Frontal cortex (tissue), 4 donors: ENCODE measurements at places on chromosomes 3 and 15. TPM values are rescaled to one million over a fixed set of nuclear protein-coding genes. Genes with fewer than 3 reads are reported as not detected.

TMC3 gene
- total RNA-seq = under 0.01 TPM

GRCh38 chr3:155556531-155556930 lies 188.3 kb downstream of the PLCH1 start:
- DNase-seq = no peak

MYL3 gene
- not detected for total RNA-seq

DNA sequence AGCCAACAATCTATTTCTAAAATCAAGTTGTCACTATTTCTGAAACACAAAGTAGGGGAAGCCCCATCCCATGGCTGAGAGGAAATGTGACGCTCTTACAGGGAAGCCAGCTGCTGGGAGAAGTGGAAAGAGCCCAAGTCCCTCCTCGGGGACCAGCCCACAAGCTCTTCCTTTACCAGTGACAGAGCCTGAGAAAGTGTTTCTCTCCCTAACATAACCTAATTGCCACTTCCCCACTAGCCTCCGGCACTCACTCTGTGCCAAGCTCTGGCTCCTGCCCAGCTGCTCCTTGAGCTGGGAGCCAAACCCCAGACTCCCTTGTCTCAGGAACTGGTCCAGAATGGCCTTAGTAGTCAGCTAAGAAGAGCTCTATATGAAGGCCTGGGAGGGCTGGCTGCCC lies 42.9 kb downstream of the TNFAIP8L3 start:
- DNase-seq = no peak

DNA sequence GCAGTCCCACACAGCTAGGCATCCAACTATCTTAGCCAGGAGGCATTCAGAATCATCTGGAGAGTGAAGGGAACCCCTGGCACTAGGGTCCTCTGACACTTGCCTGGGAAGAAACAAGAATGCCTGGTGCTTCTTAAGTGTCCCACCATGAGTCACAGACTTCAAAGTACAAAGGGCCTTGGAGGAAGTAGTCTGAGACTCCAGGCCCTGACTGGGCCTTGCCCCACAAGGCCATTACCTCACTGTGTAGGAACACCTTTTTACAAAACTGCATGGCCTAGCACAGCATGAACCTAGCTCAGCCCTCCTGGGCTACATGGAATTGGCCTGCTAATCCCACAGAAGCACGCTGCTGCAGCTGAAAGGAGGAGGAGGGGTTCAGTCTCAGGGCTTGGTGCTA lies 104.5 kb upstream of the SLCO2A1 start:
- DNase-seq = no peak

PGBD4 gene
- 4.5 TPM for total RNA-seq

GRCh38 chr3:60417576-60417975 lies 833.7 kb downstream of the FHIT start:
- no peak for DNase-seq

DNA sequence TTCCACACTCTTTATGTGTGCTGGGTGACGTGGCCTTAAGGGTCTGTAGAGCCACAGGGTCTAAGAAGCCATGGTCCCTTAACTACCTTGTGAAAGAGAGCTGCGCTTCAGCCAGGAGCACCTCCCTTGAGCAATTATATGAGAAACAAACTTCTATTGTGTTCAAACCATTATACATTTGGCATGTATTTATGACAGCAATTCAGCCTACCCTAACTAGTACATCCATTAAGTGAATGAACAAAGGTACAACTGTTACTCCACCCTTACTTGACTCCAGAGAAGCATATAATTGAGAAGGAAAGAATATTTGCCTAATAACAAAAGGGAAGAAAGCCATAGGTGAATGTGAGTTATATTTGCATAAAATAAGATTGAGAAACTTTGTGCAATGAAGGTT lies 69.8 kb upstream of the BOC start:
- no peak for DNase-seq

- DNase-seq = no peak
Observed at GRCh38 chr3:44963571-44964325, 12.2 kb downstream of the ZDHHC3 start.

DNA sequence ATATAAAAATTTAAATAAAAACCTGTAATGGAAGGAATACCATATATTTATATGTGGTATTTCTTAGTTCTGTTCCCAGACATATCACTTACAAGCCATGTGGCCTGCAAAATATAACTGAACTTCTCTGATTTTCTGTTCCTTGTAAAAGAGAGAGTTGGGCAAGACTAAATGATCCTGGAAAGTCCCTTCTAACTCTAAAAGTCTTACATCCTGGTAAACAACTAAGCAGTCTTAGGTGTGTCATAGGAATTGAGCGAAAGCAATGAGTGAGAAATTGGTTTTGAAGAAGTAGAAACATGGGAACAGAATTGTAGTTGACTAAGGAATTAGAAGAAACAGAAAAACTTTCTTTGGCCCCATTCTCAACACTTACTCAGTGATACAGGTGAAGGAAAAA lies 25.3 kb upstream of the IL20RB start:
- DNase-seq = no peak

GRCh38 chr3:164687902-164688301 lies 390.4 kb downstream of the SI start:
- DNase-seq = no peak

DNA sequence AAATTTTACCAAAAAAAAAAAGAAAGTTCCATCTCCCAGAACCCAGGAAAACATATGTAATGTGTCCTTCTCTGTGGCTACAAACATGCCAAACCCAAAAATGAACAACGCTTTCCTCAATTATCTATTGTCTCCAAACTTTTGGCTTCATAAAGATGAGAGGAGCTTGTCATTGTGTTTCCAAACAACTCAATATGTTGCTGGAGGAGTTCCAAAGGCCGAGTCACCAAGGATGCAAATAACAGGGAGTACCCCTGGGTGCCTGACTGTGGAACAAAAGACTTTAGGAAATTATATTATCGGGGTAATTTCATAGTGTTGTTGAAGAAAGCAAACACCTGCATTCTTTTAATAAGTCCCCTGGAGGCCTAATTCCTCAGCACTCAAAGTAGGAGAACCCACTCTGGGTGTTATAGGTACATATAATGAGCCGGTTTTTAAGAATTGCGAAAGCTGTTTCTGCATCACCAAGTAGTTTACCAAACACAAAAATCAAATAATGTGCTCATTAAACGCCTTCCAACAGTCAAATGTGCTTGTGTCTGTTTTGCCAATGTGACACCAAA lies 206.3 kb upstream of the PRICKLE2 start:
- no peak for DNase-seq

GNAT1 gene
- not detected for total RNA-seq

- no peak for DNase-seq
Observed at GRCh38 chr3:14186854-14187458, 8.3 kb downstream of the LSM3 start.

DUOX1 gene
- total RNA-seq = not detected

STAB1 gene
- total RNA-seq = 13.9 TPM

DNA sequence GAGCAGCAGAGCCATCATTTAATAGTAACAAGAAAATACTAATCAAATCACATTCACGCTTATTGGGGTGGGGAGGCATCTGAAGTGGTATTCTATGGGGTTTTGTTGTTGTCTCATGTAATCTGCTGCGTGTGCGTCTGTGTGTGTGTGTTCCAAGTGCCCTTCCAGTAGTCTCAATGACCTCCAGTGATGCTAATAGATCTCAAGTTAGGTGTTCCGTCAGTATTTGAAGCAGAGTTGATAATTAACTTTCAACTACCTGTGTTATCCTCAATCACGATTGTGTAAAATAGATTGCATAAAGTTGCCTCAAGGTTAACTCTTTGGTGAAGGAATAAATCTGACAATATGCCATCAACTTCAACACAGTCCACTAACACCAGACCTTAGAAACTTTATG lies 375.0 kb downstream of the MECOM start:
- DNase-seq = no peak

DNA sequence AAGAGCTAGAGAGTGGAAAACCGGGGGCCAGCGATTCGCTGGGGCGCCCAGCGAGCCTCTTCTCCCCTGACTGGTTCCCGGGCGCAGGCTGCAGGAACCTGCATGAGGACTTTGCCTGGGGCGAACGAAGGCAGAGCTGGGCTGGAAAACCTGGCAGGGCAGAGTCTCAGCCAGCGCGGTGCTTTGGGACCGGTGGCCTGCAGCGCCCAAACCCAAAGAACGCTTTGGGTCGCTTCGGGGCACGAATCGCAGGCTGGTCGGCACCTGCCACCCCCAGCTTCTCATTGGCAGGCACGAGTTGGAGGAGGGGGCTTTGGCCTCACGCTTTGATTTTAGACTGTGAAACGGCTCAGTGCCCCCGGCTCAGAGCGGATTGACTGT lies 3.0 kb downstream of the ONECUT1 start:
- DNase-seq = no peak

- no peak for DNase-seq
Observed at GRCh38 chr3:133375403-133375745, 24.5 kb upstream of the BFSP2 start.

DNA sequence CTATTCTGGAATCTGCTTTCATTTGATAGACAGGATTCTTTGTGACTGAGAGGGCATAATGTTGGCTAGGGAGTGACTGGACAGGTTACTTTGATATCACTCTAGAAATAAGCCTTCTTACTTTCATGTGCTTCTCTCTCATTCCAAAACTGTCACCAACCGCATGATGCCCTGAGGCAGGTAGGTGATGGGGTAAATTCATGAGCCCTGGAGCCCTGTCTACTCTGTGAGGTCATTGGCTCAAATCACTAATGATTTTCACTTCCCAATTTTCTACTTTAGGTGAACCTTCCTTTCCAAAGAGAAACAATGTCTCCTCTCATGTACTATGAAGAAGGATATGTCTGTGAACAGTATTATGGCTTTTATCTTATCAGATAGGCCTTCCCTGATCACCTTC lies 596.7 kb downstream of the TUSC7 start:
- no peak for DNase-seq

GRCh38 chr15:92463826-92464225 lies 70.1 kb downstream of the ST8SIA2 start:
- DNase-seq = no peak

FRMD4B gene
- total RNA-seq = 72.2 TPM

- no peak for DNase-seq
Observed at GRCh38 chr3:31248563-31248992, 284.1 kb upstream of the STT3B start.

GRCh38 chr15:50241684-50242450 lies 23.7 kb downstream of the HDC start:
- DNase-seq = no peak

GRCh38 chr15:88656760-88657221 lies 18.0 kb downstream of the ISG20 start:
- no peak for DNase-seq

TGM4 gene
- not detected for total RNA-seq

GRCh38 chr15:69410248-69410874 lies 3.8 kb upstream of the KIF23 start:
- peak; percentile 51 for DNase-seq

PRR23A gene
- not detected for total RNA-seq

DNA sequence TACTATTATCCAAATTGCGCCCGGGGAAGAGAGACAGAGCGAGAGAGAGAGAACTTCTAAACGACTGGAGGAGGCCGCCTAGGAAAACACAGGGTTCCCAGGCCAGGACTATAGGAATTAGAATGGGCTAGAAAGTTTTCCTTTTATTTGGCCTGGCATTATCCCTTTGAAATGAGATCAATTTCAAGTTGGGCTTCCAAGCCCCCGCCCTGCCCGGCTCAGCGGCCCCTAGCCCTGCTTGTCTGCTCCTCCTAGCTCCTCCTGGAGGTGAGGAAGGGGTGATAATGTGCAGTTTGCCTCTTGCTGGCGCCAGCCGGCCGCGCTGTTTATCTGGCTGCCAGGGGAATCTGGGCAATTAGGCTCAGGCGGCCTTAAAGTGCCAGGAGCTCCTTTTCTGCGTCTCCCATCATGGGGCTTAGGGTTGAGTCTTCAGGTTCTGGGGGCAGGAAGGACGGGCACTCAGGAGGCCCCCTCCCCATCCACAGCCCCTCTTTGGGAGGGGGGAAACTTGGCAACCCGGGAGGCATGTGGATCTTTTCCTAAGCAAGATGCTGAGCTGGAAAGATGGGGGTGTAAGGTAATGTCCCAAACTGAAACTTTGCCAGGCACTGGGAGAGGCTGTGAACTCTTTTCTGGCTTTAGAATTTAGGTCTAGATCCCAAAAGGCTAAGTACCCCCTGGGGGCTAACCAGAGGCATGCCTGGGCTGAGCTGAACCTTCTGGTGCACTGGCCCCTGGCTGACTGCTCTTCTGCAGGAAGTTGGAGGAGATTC lies 5.5 kb downstream of the SMAD6 start:
- no peak for DNase-seq

GRCh38 chr3:71317749-71318457 lies 265.6 kb downstream of the FOXP1 start:
- DNase-seq = no peak

GABRR3 gene
- total RNA-seq = not detected

- no peak for DNase-seq
Observed at GRCh38 chr15:79157631-79158592, 67.3 kb upstream of the RASGRF1 start.

- DNase-seq = no peak
Observed at GRCh38 chr15:39406485-39406884, 174.4 kb upstream of the THBS1 start.

GRCh38 chr3:15206662-15207576 lies 873 bp downstream of the CAPN7 start:
- DNase-seq = no peak

PLSCR2 gene
- not detected for total RNA-seq
